ENCODE measurements at places on chromosomes 6 and 20.

GRCh38 chr6:11509471-11509870, 28.1 kb upstream of the TMEM170B start:
- no peak for DNase-seq

GRCh38 chr6:127581576-127581975, 4.6 kb downstream of the C6orf58 start:
- DNase-seq = no peak

DNA sequence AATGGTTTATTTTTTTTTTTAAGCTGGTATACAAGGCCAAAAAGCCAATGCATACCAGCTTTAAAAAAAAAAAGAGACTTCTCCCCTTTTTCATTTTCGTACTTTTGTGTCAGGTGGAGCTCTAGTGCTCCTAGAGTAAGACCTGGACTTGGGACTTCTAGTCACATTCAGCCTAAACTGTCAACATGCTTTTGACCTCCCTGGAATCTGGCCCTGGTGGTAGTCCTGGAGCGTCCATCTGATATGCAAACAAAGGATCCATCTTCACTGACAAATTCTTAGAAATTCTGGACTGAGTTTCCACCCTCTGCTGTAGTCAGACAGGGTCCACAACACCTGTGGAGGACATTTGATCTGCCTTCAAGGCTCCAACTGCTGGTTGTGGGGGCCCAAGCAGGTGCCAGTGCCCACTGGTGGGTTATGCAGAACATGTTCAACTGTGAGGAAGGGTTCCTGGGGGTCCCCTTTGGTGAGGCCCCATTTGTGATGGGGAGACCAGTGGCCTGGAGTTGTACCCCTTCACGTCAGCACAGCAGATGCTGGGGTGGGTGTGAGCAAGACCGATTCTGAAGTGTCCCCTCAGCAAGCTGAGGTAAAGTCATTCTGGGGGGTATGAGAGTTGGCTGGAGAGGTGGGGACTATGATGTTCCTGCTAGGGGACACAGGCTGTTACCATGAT, 12.6 kb upstream of the PCMTD2 start:
- DNase-seq = no peak

DNA sequence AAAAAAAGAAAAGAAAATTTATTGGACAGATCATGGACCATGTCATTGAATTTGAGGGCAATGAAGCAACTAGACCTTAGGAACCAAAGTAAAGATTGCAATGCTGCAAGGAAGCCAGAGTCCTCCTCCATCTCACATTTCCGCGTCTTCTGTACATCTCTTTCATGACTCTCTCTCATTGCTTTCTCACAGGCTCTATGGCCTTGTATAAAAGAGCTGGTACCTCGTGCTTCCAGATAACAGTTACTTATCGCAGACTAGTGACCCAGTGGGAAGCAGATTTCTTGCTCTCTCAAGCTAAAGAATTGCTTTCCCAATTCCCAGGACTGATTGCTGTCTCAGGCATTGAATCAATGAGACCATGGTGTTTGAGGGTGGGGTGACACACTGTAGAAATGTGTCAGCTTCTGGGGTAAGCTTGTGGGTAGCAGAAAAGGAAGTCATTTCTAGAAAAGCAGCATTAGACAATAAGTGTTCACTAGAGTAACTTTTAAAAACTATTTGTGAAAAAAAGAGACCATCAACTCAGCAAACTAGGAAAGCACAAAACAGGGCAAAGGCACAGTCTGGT, 635.3 kb downstream of the UTRN start:
- no peak for DNase-seq

- DNase-seq = no peak
These were observed 255.5 kb downstream of the TBC1D7 start for GRCh38 chr6:13072686-13073347.

GRCh38 chr6:11202513-11203305, 29.8 kb downstream of the NEDD9 start:
- DNase-seq = no peak

DNA sequence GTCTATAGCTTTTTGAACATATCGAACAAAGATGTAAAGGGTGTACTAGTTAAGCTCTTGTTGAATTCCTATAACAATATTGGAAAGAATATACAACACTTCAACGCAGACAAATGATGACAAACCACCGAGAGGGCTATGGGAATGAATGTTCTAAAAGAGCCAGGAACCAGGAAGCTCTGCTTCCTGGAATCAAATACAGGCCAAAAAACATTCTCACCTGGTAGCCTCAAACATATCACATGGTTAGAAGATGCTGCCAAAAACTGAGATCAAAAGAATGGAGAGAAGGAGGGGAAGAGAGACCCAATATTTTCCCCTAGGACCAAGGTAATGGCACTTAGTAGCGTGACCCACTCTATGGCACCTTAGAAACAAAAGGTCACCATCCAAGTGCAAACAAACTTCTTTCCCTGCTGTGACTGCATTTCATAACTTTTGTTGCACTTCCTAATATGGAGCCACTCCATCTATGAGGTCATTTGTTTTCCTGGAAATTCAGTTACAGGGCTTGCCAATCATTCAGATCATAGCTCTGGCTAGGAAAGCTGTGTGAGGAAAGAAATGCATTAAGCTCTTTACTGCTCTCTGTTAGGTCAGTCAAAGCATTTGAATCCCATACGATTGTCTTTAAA, 199.2 kb upstream of the NT5E start:
- no peak for DNase-seq

DNA sequence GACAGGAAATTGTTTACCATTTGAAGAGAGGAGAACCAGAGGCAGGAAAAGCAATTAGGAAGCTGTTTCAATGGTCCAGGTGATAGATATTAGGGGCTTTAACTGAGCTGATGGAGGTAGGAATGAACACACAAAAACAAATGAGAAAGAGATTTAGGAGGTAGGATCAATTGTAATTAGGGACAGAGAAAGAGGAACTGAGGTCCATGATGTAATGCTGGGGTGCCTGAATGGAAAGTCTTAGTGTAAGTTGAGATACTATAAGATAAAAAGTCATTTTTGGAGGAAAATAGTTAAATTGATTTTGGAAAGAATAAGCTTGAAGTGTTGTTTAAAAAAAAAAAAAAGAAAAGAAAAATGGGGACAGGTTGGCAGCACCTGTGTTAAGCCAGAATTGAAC, 58.5 kb upstream of the B3GAT2 start:
- no peak for DNase-seq

DNA sequence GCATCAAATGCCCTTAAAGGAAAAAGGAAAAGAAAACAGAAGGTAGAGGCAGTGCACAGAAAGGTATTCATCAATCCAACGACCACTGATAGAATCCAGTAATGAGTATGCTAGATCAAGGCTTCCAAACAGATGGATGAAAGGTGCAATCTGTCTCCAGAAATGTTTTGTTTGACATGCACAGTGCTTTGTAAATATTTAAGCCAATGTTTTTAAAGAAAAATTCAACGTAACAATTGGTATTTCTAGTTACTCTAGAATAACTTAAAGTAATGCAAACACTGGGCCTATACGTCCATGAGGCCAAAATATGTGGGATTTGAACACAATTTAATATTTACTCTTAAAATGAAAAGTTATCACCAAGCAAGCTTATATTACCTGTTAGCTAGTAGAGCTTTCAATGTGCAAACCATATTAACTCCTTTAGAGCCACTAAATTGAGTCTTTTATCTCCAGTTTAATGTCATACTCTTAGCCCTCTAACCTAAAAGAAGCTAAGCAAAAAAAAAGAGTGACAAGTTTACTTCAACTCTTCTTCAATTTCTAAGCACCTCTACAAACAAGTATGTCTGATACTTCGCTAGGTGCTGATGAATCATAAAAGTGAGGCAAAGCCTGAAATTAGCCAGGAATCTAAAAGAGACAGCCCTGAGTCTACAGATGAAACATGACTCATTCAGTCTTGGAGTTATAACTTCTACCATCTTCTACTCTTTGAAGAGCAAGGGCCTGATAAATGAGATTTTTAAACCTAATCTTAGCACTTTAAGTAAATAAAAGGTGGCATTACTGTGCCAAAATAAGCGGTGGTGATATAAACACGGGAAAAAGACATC, 169.8 kb downstream of the PTPRK start:
- DNase-seq = no peak

GRCh38 chr6:87899499-87900147, 148.0 kb upstream of the SPACA1 start:
- DNase-seq = no peak

GRCh38 chr20:62458275-62459251, 17.2 kb downstream of the GATA5 start:
- DNase-seq = no peak

- DNase-seq = no peak
These were observed 56.2 kb upstream of the TULP4 start for GRCh38 chr6:158255989-158256601.

DNA sequence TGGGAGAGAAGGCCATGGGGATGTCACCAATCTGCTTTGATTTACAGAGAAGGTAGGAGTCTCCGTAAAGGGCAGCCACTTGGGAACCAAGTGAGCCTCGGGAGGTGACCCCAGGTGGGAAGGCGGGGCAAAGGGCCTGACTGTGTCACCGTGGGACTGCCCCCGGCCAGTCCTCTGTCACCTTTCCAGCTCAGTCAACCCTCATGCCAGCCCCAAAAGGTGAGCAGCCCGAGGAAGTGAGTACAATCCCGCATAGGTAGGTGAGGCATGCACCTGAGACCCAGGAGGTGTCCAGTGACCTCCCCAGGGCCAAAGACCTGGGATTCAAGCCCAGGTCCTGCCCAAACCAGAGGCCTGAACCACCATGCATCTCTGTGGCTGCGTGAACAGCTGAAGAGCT, 36.2 kb downstream of the BMP7 start:
- DNase-seq = no peak

DNA sequence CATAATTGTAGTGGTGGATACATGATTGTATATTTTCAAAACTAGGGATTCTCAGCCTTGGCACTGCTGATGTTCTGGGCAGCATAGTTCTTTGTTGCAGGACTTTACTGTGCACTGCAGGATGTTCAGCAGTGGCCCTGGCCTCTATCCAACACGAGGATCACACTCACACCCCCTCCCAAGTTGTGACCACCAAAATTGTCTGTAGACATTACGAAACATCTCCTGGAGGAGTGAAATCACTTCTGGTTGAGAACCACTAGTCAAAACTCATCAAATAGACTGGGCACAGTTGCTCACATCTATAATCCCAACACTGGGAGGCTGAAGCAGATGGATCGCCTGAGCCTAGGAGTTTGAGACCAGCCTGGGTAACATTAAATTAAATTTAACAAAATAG, 123.1 kb upstream of the CDYL start:
- DNase-seq = no peak

DNA sequence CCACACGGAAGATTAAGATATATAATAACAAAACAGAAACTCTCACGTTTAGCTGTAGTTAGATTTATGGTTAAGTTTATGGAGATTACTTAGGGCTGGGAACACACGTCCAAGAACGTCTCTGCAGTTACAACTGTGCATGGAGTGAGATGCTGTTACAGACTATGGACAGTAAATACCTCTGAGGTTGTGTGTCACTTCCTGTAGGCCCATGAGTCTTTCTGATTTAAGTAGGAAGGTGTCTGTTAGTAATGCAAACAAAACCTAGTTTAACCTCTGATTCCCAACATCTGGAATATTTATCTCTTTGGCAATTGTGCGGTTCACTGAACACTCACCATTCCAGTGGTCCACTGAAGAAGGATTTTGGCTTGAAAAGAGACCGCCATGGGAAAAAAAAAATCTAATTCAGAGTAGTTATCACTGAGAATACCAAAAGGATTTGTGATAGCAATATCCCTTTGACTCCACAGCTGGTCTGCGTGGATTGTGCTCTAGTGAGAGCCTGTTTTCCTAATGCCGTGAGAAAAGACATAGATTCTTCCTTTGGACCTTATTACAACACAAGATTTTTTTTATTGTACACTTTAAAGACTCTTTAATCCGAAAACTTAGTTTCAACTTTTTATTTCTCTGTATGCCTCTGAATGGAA, 478.2 kb upstream of the CITED2 start:
- no peak for DNase-seq

DNA sequence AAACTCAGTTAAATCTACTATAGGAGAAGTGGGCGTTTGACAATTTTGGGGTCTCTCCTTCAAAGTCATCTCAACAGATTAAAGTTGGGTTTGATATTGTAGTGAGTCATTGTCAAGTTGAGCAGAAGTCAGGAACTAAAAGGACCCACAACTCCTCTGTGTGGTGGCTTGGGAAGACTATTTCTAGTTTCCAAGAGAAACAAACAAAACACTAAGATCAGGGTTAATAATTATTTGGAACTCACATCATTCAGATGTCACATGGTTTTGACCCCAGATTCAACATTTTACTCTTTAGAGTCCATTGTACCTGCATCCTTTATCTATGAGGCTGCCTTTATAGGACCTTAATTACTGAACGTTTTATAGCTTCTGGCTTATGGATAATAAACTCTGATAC, 45.3 kb upstream of the TINAG start:
- DNase-seq = no peak

- DNase-seq = no peak
These were observed 61.9 kb upstream of the HBS1L start for GRCh38 chr6:135116571-135116970.

GRCh38 chr6:3797231-3798054, 45.9 kb upstream of the PXDC1 start:
- DNase-seq = no peak

DNA sequence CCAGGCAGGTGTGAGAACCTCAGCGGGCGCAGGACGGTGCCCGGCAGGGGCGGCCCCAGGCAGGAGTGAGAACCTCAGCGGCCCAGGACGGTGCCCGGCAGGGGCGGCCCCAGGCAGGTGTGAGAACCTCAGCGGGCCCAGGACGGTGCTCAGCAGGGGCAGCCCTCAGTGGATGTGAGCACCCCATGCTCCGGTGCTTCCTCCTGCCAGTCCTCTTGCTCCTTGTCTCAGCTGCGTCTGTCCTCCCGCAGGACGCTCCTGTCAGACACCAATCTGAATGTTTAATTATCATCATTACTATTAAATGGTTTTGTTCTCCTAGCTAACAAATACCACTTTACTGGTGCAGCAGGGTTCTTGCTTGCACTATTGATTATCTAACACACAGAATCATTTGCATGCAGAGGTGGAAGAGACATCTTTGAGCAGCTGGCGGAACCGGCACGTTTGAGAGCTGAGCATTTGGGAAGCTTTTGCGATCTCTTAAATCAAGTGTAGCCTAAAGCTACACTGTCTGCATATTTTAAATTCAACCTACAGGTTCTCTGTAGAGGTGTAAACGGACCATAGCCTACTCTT, 39.4 kb upstream of the DACT2 start:
- DNase-seq = no peak

- peak; percentile 78 for DNase-seq
These were observed 55.0 kb upstream of the FOXC1 start for GRCh38 chr6:1554476-1555310.

DNA sequence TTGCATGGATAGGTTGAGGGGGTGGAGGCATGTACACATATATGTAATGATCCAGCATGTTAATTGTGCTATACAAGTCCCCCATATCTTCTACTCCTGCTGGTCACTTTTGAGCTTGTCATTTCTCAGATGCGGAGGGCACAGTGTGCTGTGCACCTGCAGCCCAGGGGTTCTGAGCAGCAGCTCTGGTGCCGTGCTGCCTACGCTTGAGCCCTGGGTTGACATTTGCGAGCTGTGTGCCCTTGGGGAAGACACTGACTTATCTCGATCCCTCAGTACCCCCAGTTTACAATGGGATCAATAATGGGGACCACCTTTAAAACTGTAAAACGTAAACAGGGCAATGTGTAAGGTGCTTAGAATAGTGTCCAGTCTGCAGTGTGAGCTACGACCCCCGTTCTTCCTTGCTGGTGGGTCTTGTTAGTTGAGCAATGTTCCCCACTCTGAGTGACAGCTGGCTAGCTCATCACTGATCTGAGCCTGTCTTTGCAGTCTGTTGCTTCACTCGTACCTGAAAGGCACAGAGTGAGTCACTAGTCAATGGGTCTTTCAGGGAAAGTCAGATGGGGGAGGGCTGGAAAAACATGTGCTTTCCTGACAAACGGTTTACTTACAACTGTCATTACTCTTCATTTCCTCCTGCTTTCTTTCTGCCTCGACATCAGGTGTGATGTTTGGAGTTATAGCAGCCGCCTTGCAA, 91.7 kb downstream of the SLC2A10 start:
- no peak for DNase-seq

All from activated naive CD4-positive, alpha-beta T cell treated with anti-CD3 and anti-CD28 coated beads, Interleukin-2, amount 50 U/mL, for 16 hours (primary cell).